ENCODE measurements at places on chromosomes 2 and 18.

GRCh38 chr18:44041553-44041952 is 639.1 kb upstream of the SETBP1 start:
- DNase-seq, result no peak

- no peak for DNase-seq
These were observed 2.9 kb downstream of the CASP10 start for GRCh38 chr2:201185863-201186262.

DNA sequence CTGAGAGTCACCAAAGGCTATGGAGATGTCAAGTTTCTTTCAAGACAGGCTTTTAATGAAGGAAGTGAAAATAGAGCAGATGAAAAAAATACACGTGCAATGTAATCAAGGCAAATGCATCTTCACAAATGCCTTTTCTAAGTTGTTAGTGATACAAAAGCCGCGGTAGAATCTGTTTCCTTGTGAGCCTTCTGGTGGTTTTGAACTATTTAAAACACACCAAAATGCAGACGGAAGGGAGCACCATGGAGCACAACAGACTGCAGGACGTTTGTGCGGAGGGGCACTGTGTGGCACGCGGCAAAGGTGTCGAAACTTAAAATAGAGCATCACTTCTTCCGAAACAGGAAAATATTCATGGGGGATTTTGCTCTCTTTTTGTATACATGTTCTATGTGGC is 65.0 kb upstream of the BOD1L2 start:
- DNase-seq, result no peak

DNA sequence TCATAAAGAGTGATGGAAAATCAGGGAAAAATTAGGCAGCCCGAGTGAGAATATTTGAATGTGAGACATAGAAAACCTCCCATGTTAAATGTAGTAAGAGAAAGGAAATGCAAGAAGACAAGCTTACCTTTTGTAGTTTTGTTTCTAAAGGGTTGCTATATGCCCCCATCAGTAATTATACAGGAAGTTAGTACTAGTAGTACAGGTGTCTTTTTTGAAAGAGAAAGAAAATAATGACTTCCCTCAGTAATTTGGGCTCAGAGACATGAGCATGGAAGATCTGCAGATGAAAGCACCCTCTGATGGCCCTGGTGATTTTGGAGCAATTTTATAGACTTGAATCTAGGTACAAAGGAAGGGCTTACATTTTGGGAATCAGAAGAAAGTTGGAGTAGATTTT is 80.8 kb downstream of the RHBDD1 start:
- DNase-seq, result no peak

DNA sequence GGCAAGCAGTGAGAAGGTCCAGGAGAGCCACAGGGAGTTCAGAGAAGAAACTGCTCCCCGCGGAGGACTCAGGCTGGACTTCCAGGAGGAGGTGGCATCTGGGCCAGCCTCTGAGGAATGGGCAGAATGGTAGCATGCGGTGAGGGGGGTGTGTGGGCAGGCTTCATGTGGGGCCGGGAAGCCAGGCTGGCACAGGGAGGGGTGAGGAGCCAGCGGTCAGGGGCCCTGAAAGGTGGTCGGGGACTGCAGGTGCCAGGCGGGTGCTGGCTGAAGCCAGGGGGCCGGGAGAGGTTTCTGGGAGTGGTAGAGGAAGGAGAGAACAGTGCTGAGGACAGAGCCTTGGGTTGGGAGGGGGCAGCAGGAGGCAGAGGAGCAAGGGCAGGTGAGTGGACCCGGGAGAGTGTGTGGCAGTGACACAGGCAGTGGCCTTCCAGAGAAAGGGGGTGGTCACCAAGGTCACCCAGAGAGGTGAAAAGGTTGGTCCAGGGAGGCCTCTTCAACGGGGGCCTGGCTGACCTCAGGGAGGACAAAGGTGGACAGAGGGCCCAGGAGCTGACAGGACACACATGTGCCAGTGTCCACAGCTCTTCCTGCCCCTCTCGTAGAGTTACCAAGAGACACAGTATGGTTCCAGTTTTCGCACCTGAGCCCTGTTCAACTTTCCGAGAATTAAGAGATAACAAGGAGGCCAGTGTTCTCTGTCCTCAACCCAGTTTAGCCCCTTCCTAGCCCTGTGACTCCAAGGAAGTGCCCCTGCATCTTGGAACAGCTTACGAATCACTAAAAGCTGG is 101.2 kb upstream of the ASB18 start:
- no peak for DNase-seq

GRCh38 chr18:303011-303410 is 35.2 kb upstream of the THOC1 start:
- no peak for DNase-seq

GRCh38 chr2:227608561-227609338 is 5.9 kb downstream of the SCYGR3 start:
- DNase-seq, result no peak

DNA sequence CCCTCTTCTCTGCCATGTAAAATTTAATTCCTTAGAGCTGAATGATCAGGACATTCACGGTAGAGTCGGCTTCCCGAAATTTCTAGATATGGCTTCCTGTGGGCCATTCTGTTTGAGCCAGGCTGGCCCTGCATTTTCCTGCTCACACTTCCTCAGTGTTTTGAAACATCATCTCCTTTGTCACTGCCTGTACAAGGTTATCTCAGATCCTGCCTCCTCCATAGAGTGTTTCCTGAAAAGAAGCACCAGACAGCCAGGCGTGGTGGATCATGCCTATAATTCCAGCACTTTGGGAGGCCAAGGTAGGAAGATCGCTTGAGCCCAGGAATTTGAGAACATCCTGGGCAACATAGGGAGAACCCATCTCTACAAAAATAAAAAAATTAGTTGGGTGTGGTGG is 43.6 kb downstream of the GRHL1 start:
- DNase-seq, result no peak
